ENCODE measurements at places on chromosomes 1 and 21.

DNA sequence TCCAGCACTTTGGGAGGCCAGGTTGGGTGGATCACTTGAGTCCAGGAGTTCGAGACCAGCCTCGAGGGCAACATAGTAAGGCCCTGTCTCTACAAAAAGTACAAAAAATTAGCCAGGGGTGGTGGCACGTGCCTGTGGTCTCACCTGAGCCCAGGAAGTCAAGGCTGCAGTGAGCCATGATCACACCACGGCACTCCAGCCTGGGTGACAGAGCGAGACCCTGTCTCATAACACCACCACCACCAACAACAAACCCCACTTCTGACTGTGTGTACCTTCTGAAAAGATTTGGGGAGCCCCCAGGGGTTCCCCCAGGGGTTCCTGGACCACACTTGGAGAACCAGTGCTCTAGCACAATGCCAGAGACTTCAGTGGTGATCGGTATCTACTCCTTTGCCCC lies 29.9 kb downstream of the NUAK2 start:
- DNase-seq: no peak

- no peak for DNase-seq
Observed at GRCh38 chr1:101178341-101178687, 58.5 kb upstream of the S1PR1 start.

DNA sequence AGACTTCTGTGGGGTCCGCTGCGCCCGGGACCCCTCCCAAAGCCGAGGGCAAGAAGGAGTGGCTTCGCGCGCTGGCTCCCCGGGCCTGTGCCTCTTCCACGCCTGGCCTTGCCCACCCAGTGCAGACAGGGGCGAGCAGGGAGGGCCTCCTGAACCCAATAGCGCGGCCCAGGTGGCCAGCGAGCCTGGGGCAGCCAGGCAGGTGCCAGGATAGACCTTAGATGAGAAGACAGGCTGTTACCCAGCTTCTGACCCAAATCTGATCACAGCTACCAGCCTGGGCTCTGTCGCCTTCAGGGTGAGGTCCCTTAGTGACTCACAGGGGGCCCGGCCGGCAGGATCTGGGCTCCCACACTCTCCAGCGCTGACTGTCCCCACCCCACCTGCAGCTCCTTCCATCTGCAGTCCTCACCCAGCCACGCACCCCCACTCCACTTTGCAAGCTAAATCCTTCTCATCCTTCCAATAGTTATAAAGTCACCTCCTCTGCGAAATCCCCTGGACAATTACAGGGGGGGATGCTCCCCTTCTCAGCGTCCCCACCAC lies 9.6 kb downstream of the CLEC20A start:
- no peak for DNase-seq

DNA sequence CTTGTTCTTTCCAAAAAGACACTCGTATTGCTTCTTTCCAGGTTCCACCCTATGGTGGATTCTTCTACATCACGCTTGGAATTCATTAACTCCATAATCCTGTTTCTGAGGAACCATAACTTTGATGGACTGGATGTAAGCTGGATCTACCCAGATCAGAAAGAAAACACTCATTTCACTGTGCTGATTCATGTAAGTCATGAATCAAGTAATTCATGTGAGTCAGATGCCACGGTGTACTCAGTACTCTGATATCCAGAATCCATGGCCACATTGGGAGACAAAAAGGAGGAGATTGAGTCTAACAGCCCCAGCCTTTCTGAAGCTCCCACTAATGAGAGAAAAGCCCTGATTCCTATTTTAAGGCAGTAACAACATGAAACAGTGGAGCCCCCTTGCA lies 7.4 kb downstream of the CHI3L2 start:
- DNase-seq: no peak

DNA sequence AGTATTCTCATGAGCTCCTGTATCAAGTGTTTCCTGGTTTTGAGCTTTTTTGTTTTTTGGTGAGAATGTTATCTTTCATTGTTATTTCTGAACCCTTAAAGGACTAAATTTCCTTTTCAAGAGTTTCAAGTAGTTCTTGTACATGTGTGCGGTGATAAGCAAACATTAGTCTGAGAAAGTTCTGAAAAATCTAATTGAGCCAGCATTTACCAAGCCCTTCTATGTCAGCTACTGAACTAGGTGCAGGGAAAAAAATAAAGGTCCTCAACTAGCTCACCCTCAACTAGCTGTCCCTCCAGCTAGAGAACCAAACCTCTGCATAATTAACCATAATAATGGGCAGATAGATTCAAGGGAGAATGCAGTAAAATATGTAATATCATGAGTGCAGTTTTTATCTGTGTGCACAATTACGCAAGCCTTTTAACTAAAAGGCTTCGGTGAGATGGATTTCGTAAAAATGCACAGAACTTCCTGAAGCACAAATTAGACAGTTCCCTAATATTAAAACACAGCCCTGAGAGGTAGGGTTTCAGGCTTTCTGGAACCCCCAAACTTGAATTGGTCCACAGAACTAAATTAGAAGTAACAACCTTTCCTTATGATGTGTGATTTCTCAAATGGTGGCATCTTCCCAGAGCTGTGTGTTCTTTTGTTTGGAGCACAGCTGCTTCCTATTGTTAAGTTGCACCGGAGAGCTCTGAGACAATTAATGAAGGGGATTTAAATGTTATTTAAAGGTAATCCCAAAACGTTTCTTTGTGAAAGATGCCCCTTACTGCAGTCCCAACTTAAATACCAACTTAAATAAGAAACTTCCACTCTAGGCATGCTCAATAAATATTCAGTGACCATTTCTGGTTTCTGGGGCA lies 165.8 kb downstream of the NFIA start:
- DNase-seq: no peak

GRCh38 chr1:156836041-156836654 lies 19.5 kb upstream of the SH2D2A start:
- no peak for DNase-seq

DNA sequence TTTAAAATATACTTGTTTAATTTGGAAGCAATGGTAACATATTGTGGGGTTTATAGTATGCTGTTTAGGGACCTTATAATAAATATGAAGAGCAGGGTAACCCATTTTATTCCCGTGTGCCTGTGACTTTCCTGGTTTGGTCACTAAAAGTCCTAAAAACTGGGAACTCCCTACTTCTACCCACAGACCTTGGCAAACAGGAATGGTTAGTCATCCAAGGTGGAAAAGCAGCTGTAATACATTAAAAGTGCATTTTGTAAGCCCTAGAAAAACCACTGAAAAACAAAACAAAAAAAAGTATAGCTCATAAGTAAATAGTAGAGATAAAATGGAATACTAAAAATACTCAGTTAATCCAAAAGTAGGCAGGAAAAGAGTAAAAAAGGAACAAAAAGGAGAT lies 538.9 kb downstream of the LMO4 start:
- no peak for DNase-seq

DNA sequence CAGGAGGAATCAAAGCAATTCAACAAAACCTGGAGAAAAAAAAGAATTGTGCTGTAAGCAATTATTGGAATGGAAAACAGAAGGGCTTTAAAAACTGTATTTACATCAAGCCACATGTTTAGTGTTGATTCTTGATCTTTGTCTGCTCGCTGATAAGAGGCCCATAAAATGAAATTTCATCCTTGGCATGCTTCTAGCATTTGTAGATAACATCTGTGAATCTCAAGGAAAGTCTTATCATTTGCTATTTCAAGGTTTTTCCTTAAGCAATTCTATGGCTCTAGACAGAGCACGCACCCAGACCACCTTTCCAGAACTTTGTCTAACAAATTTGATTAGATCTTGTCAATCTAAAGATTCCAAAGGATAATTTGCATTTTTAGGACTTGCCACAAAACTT lies 181.0 kb upstream of the FGGY start:
- no peak for DNase-seq

- DNase-seq: no peak
Observed at GRCh38 chr1:39458991-39459390, 32.4 kb upstream of the BMP8A start.

- no peak for DNase-seq
Observed at GRCh38 chr1:100152271-100152670, 19.3 kb downstream of the TRMT13 start.

- DNase-seq: no peak
Observed at GRCh38 chr1:106986603-106987002, 69.9 kb upstream of the PRMT6 start.

DNA sequence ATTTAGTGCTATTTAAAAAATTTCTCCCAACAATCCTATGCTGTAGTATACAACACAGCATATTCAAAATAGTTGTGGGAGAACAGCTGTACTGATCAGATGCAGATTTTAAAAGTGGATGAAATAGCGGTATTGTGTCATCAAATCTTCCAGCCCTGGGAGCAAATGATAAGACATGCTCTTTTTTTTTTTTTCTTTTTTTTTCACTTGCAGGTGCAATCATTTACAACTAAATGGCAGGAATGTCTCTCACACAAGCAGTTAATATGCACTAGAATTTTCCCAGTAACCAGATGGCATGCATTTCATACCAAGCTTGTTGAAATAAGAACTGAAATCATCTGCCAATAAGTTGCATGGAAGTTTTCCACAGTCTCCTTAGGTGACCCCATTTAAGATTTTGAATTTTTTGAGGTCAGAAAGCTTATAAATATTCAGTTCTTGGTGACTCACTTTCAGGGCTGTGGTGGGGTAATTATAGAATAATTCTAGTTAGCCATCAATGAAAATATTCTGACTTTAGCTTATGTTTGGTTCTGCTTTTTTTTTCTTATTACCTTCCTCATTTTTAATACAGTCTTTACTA lies 623.9 kb upstream of the NR5A2 start:
- DNase-seq: no peak

- DNase-seq: no peak
Observed at GRCh38 chr1:39760074-39761008, 10.8 kb downstream of the OXCT2 start.

- DNase-seq: no peak
Observed at GRCh38 chr1:216937491-216937890, 214.3 kb upstream of the ESRRG start.

DNA sequence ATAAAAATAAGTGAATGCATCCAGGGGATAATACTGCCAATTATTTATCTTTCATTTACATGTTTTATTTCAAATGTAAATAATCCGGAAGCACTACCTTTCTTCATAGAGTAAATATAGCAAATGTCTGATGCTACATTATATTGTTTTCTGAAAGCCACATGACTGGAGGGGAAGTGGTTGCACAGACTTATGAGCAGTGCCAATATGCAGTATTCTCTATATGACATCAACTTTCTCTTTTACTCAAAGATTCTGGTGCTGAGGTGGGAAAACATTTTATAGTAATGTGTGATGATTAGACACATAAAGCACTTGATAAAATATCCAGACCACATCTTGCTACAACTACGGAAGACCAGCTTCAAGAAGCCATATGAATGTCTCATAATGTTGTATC lies 314.7 kb downstream of the NEGR1 start:
- no peak for DNase-seq

DNA sequence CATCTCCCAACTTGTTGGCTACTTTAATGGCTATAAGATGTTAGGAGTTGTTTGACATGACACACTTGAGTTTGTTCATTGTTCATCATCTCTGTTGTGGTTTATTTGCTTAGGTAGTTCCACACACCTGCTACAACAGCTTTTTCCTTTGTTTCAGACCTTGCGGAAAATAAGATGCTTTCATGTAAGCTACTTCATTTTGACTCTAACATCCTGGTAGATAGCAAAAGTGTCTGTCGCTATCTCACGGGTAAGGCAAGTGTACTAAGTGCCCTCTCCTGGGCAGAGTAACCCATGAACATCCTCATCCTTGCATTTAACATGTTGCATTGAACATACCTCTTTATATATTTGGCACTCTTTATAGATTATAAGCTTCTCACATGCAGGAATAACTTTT lies 1.6 kb upstream of the OR10T2 start:
- no peak for DNase-seq

DNA sequence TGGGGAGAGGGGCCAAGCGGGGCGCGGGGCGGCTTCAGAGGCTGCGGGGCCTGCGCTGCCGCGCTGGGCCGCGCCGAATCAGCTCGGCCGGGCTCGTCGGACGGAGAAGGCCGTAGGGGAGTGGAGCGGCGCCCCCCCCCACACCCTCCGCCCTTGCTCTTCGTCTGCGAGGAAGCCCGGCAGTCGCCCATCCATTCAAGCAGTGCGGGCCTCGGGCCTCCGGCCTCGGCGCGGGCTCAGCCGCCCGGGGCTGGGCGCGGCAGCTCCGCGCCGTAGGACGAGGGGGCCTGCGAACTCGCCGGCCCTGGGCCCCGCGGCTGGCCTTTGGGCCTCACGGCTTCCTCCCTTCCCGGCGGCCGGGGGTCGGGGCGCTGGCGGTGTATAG lies 564 bp downstream of the CTPS1 start:
- DNase-seq: no peak

- DNase-seq: no peak
Observed at GRCh38 chr1:98420376-98421084, 241.0 kb upstream of the SNX7 start.

DNA sequence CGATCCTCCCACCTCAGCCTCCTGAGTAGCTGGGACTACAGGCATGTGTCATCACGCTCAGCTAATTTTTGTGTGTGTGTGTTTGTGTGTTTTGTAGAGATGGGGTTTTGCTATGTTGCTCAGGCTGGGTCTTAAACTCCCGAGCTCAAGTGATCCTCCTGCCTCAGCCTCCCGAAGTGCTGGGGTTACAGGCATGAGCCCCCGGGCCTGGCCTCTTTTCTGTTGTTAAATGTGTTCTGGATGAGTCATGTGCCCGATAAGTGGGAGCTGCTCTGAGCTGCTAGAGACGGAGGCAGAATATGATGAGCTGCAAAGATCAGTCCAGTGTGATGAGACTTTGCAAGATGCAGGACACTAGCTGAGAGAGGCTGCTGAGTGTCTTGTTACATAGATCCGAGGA lies 75.5 kb downstream of the VPS13D start:
- no peak for DNase-seq

DNA sequence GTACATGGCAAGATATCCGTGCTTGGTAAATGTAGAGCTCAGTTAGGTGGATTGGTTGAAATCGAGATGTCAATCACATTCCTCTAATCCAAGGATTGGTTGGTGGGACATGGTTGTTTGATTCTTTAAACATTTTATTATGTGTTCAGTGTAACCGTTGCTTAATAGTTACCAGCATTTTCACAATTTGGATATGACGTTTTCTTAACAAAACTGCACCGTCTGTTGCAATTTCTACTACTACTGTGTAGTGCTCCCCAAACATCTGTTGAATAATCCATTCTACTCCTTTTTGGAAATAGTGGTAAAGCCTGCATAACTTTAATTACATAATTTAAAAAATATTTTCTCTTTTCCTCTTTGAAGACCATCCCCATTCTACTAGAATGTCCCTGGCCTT lies 16.3 kb downstream of the OR2B11 start:
- DNase-seq: no peak

Measured in NCI-H1436 treated with DMSO at 0.1 percent for 48 hours (cell line).